ENCODE measurements at places on chromosomes 6 and 20. TPM values are rescaled to one million over a fixed set of nuclear protein-coding genes. Genes with fewer than 3 reads are reported as not detected.
A peak's percentile ranks its signal among the peaks of the same experiment; 100 is the strongest.

SERPINB6 gene
- total RNA-seq: 128 TPM

RNF217 gene
- 31.3 TPM for total RNA-seq

HLA-C gene
- total RNA-seq: 348 TPM

SFT2D1 gene
- total RNA-seq: 38.1 TPM

SALL4 gene
- not detected for total RNA-seq

DTD1 gene
- total RNA-seq: 25.6 TPM

PTGIS gene
- total RNA-seq: 1.2 TPM

THBD gene
- total RNA-seq: 14.2 TPM

NRN1 gene
- 79.4 TPM for total RNA-seq

IL20RA gene
- 6.7 TPM for total RNA-seq

DPPA5 gene
- not detected for total RNA-seq

SMOC2 gene
- not detected for total RNA-seq

- no peak for DNase-seq
Measured at GRCh38 chr20:45967551-45968080, 4.4 kb downstream of the ZNF335 start.

GRCh38 chr20:46974669-46975434 lies 80.2 kb downstream of the EYA2 start:
- DNase-seq: no peak

GRCh38 chr20:8932192-8933165 lies 136.4 kb upstream of the PLCB4 start:
- DNase-seq: peak; percentile 28

DNA sequence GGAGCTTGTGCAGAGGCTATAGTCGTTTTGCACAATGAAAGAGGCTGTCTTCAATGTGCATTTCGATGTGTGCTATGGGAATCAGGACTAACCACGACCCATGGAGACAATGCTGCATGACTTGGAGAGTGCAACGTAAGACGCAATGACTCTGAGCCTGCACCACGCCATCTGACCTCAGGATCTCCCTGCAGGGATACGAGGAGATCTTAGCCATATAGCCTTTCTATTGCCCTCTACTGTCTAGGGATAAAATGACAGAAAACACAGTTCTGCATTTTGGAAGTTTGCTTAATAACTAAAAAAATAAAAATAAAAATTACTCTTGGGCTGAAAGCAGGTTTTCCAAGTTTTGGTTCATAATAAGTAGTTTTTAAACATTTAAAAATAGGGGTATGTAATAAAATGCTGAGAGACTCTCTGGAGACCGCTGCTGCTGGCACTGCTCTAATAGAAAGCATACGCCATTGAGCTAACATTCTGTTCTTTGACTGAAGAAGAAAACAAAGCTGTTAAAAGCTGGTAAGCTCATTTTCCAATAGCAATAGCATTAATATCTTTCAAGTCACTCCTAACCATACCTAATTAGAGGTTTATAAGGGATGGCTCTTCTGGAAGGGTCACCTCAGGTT lies 87.2 kb downstream of the PDE7B start:
- DNase-seq: peak; percentile 38

- DNase-seq: peak; percentile 92
Measured at GRCh38 chr6:13766201-13766634, 48.1 kb downstream of the MCUR1 start.

- peak; percentile 25 for DNase-seq
Measured at GRCh38 chr20:7938058-7938457, 2.2 kb downstream of the HAO1 start.

DNA sequence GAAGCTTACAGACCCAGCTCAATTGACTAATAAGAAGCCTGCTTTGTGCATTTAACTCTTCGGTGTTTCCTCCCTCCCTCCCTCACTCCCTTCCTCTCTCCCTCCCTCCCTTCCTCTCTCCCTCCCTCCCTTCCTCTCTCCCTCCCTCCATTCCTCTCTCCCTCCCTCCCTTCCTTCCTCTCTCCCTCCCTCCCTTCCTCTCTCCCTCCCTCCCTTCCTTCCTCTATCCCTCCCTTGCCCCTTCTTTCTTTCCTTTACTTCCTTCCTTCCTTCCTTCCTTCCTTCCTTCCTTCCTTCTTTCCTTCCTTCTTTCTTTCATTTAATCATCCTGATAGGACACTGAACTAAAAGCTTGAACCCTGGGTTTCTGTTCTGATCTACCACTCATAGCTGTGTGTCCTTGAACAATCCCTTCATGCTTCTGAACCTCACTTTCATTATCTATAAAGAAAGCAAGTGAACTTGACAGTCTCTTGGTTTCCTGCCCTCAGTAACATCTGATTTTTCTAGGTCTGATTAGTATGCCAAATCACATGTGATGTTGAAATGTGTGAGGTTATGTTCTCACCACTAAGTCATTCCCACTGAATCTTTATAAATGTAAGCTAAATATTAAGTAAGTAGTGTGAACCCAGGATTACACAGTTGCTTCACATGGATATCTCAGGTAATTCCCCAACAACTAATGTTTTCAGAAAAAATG lies 132.3 kb upstream of the BMP2 start:
- DNase-seq: no peak

DNA sequence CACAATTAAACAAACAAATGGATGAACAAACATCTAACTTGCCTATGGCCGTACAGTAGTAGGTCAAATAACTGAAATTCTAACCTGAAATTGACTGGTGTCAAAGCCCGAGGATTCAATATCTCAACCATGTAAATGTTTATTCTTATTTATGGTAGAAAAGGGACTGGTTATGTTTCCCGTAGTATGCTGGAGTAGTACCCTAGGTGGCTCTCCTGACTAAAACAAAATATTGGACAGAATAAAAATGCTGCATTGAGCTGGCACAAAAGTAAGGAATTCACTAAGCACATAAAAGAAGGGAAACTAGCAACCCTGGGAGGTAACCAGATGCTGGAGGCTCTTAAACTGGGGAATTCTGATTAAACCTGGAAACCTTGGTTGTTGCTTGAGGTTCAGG lies 117.1 kb upstream of the PREP start:
- DNase-seq: no peak

GRCh38 chr20:300345-300990 lies 3.1 kb downstream of the ZCCHC3 start:
- DNase-seq: no peak

- no peak for DNase-seq
Measured at GRCh38 chr6:15744818-15745402, 82.1 kb upstream of the DTNBP1 start.

DNA sequence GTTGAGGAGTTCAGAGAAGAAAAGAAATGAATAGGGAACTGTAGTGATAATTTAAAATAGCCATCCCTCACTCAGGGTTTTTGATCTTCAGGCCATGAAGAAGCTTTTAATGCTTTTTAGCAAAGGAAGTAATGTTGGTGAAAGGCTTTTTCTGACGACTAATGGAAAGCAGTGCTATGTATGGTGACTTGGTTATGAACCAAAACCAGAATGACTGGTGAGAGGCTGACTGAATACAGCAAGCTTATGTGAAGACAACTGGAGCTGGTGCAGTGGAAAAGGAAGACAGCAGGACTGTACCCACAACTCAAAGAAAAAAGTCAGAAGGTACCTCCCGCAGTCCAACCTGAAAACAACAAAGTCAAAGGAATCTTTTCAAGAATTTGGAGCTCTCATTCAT lies 118.8 kb downstream of the PRDM1 start:
- no peak for DNase-seq

DNA sequence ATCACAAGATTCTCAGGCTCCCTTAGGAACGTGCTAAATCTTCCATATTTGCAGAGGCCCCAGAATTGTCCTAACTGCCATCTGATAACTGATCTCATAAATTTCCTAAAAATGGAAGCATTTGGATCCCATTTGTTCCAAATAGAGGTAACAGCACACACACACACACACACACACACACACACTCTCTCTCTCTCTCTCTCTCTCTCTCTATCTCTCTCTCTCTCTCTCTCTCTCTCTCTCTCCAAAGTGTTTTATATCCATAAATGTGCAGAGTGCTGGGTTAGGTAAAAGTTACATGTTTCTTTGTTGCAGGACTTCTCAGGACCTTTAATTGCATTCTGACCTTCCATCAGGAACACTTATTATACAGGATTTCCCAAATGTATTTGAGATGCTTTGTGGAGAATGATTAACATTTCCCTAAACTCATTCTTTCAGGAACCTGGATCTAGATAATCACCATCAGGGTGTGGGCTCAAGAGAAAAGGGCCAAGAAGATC lies 8.5 kb upstream of the STK38 start:
- no peak for DNase-seq

- DNase-seq: no peak
Measured at GRCh38 chr6:169406804-169407203, 153.2 kb upstream of the THBS2 start.

All from myocyte (in vitro differentiated cells).